ENCODE measurements at places on chromosomes 5 and 9.

- DNase-seq: peak; percentile 88
These were observed 21.3 kb downstream of the SEMA6A start for GRCh38 chr5:116553366-116553765.

GRCh38 chr5:174518512-174518911, 205.9 kb upstream of the MSX2 start:
- DNase-seq: no peak

DNA sequence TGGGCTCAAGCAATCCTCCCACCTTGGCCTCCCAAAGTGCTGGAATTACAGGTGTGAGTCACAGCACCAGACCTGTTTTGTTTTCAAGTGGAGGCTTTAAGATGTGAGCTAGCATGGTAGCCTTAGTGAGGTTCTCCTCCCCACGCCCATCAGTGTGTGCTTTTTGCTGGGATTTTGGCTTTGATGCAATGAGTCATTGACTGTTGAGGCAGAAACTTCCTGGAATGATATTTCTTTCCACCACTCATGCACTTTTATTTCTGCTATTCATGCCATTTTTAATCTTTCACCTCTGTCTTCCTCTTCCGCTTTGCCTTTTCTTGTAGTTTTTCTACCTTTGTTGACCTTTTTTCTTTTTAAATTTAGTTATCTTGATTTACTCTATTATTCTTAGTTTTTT, 4.2 kb upstream of the NFIL3 start:
- no peak for DNase-seq

DNA sequence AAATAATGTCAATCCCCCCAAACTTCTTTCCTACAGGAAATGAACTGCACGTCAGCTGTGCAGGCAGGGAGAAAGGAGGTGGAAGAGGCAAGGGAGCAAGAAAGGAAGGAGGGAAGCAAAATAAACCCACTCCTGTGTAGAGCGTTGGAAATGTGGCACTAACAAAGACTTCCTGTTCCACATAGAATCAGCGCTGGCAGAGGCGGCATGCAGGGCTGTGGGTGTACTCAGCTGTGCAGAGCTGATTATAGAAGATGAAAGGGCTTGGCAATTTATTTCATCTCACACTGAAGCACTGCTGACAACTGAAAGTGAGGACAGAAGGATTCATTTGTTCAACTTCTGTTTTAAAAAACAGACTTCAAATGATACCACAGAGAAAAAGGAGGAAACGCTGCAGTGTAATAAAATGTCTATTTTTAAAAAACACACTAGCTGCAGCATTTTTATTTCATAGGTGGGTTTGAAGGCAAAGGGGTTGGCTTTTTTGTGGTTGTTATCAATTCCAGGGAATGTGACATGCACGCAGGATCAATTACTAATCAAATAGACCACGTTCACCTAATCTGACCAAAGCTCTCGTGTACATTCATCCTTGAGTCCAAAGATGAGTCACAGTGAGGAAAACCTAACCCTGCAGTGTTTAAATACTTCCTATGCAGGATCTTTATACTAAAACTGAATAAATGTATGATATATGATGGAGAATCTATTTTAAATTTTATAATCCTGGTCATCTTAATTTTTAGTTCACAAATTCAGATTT, 583.5 kb downstream of the ZNF608 start:
- peak; percentile 89 for DNase-seq

DNA sequence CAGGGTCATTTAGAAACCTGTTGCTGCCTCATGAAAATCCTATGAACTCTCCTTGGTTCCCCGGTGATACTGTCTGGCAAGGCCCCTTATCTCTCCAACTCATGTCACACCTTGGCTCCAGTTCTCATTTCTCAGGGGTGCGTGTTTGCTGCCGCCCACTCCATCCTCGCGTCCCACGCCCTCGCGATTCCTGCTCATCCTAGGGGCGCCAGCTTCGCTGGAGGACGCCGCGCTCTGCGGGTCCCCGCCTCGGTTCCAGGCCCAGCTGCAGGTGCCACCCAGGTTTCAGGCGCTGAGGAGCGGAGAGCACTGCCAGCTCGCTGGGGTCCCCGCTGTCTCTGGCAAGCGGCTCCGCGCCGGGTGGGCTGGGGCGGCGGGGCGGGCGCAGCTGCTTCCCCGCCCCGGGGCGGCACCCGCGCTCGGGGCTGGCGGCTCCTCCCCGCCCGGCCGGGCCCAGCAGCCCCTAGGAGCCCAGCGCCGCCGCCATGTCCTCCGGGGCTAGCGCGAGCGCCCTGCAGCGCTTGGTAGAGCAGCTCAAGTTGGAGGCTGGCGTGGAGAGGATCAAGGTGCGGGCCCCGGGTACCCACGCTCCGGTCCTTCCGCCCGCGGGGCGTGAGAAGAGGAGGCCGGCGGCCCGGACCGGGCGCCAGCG, at the start of gene GNG10:
Gene GNG10, plus strand, starts transcription at position 456 of the 652 bp plus-strand sequence. Its CDS starts 30 bp downstream, at position 486.
- peak; percentile 67 for DNase-seq

GRCh38 chr9:111662576-111663300, 1.3 kb downstream of the GNG10 start:
- no peak for DNase-seq

- DNase-seq: peak; percentile 14
These were observed 1242.3 kb upstream of the WWC1 start for GRCh38 chr5:167049043-167049663.

- peak; percentile 26 for DNase-seq
These were observed 104.7 kb downstream of the KCTD16 start for GRCh38 chr5:144275329-144275728.

DNA sequence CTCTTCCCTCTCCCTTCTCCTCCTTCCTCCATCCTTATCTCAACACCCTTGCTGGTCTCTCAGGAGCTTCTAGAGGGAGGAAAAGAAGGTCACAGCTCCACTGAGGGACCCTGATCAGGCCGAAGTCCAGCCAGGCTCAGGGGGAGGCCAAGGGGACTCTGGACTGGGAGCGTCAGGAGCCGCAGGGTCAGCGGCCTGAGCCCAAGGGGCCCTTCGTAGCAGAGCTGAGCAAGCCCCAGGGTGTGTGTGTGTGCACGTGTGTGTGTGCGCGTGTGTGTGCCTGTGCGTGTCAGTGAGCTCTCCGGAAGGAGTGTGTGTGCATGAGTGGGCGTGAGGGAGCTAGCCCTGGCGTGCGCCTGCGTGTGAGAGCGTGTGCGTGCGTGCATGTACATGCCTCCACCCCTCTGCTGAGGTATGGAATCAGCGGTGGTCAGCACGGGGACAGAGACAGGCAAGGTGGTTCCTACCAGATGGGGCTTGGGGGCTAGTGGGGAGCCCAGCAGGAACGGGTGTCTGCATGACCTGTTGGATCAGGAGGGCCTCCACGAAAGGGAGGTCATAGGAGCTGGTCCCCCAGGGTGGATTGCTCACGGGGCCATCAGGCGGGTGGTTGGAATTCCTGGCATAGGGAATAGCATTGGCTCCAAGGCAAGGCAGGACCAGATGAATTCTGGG, 10.0 kb upstream of the AGPAT2 start:
- DNase-seq: no peak

DNA sequence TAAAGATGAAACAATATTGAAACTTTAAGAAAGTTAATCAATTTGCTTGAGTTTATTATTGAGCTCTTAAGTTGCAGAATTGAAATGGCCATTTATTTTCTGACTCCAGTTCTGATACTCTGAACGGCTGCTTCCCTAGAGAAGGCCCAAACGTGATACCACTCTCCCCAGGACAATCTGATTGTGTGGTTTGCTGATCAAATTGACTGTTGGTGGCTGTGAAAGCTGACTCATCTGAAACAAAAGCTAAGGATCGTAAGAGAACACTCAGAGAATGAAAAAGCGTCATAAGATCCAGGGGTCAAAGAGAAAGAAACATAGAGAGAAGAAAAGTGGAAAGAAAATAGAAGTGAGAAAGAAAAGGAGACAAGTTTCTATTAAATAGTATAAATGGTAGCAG, 147.2 kb downstream of the IZUMO3 start:
- no peak for DNase-seq

GRCh38 chr5:90590-91547, 1.1 kb upstream of the PLEKHG4B start:
- no peak for DNase-seq

DNA sequence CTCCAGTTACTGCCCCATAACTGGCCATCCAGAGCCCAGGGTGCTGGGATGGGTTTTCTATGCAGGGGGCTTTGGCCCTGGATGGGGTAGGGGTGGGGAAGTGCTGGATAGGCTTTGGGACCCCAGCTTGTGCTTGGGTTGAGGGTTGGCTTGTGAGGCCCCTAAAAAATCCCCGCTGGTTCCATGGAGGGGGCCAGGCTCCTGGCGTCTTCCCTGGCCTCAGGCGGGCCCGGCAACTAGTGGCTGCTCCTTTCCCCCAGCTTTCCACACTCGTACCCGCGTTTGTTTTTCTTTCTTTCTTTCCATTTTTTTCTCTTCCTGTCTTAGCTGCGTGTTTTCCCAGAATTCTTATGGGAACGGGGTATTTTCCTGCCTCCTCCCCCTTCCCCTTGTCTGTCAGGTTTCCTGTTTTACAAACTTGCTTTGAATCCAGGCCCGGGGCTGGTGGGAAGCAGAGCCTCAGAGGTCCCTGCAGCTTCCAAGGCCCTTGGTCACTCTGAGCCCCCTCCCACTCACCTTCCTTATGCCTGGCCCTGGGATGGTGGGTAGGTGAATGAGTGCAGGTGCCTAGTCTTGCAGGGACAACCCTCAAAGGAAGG, 40.2 kb downstream of the RGS3 start:
- DNase-seq: no peak

DNA sequence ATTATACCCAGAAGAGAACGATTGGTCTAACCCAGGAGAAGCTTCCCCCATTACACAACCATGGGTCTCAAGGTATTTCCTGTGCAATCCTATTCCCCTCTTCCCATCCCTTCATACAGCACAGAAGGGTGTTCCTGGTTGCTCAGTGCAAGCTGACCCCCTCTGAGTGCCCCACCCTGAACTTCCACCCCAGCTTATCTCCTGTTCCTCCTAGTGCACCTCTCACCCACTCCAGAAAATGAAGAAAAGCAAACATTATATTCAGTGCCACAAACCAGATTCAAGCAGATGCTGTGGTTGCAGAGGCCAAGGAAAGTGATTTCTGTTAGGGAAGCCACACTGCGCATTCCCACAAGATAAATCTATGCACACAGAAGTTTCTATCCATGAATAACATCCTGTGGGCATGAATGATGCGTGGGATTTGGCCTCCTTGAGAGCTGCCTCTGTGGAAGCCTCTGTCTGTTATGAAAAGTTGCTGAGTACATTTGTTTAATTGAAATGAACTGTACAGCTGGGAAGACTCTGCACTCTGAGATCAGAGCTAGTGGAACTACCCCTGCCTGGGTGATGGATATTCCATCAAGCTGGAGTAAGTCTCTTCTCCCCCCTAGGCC, 2.2 kb upstream of the OR2S2 start:
- no peak for DNase-seq

GRCh38 chr5:10862085-10862484, 101.1 kb upstream of the DAP start:
- no peak for DNase-seq

- peak; percentile 32 for DNase-seq
These were observed 74.6 kb downstream of the UBAP1 start for GRCh38 chr9:34253460-34253837.
